ENCODE measurements at places on chromosomes 7 and 10. TPM values are rescaled to one million over a fixed set of nuclear protein-coding genes. Genes with fewer than 3 reads are reported as not detected.

GRCh38 chr7:46115410-46115809, 194.3 kb upstream of the IGFBP3 start:
- no peak overlapping the region for H3K27ac ChIP-seq
- H3K4me1 ChIP-seq = no peaks in the 10 kb centered on the region

Gene C10orf105
- total RNA-seq = 0.17 TPM

Gene ITPRID1
- total RNA-seq = not detected

Gene RBM20
- total RNA-seq = 6.2 TPM

DNA sequence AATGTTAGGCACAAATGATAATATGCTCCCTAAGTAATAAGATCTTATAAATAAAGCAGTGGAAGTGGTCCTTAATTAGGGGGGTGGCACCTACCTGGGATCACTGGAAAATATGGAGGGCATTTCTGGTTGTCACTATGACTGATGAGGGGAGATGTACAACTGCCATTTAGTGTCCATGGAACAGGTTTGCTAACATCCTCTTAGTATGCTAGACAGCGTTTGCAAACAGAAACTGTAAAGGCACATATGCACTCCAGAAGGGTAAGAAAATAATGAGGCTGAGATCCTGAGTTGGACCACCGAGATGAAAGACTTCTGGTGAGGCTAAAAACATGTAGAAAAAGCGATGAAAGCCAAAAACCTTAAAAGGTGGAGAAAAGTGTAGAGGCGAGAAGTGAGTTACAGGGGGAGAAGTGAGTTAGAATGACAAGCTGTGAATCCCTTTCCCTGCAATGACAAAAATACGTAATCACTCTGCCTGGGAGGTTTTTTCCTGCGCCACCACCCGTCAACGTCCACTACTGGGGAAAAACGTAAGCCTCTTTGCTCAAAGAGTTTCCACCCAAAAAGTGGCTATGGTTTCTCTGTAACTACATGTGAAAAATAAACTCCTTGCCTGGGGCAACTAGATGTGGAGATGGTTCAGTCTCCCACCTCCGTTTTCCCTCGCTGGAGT, 767 bp downstream of the KRIT1 start:
- no peaks in the 10 kb centered on the region for H3K27me3 ChIP-seq
- peak overlapping the region; percentile 93 for H3K27ac ChIP-seq
- H3K36me3 ChIP-seq = peaks cover 13% of the 10 kb centered on the region
- peaks cover 50% of the 10 kb centered on the region for H3K4me1 ChIP-seq

- no peaks in the 10 kb centered on the region for H3K36me3 ChIP-seq
- no peaks in the 10 kb centered on the region for H3K4me1 ChIP-seq
- no peak overlapping the region for H3K27ac ChIP-seq
- H3K4me3 ChIP-seq = no peak overlapping the region
- DNase-seq = no peak
These were observed 54.1 kb upstream of the NPSR1 start for GRCh38 chr7:34603711-34604444.

DNA sequence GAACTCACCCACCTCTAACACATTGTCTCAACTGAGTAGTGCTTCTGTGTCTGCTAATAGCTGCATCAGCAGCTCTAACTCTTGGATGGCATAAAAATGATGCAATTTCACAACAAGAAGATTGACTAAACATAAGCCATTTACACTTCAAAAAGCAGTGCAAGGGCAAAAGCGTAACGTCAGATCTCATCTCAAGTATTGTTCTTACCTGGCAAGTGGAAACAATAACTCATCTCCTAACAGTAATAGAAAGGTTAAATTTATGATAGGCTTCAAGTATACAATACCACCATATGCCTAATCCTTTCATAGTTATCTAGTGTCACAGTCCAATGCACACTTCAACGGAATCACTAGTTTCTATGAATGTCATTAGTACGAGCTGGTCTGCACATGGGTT, 14.8 kb downstream of the TPK1 start:
- H3K4me1 ChIP-seq = no peaks in the 10 kb centered on the region
- no peak overlapping the region for H3K27ac ChIP-seq
- no peaks in the 10 kb centered on the region for H3K36me3 ChIP-seq
- no peak for DNase-seq
- H3K27me3 ChIP-seq = no peaks in the 10 kb centered on the region

- no peak overlapping the region for H3K4me3 ChIP-seq
- DNase-seq = no peak
- no peaks in the 10 kb centered on the region for H3K27me3 ChIP-seq
- no peaks in the 10 kb centered on the region for H3K4me1 ChIP-seq
These were observed 26.3 kb downstream of the NEBL start for GRCh38 chr10:20870834-20871233.

DNA sequence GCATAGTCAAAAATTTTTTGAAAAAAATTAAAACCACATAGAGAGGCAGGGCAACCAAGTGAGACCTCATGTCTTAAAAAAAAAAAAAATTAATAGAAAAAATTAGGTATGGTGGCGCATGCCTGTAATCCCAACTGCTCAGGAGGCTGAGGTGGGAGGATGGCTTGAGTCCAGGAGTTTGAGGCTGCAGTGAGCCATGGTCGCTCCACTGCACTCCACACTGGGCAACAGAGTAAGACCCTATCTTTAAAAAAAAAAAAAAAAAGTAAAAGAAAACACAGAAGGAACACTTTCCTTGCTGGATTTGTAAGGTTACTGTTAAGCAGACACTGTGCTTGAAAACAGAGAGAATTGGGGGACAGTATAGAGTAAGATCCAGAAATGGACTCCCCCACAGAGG, 58.1 kb downstream of the ALOX5 start:
- H3K27ac ChIP-seq = no peak overlapping the region
- H3K4me3 ChIP-seq = no peak overlapping the region
- no peak for DNase-seq
- no peaks in the 10 kb centered on the region for H3K36me3 ChIP-seq
- peaks cover 16% of the 10 kb centered on the region for H3K27me3 ChIP-seq
- H3K4me1 ChIP-seq = peaks cover 15% of the 10 kb centered on the region

Gene NDUFB8
- 301 TPM for total RNA-seq
